ENCODE measurements at places on chromosomes 12 and 14.
A peak's percentile ranks its signal among the peaks of the same experiment; 100 is the strongest.

DNA sequence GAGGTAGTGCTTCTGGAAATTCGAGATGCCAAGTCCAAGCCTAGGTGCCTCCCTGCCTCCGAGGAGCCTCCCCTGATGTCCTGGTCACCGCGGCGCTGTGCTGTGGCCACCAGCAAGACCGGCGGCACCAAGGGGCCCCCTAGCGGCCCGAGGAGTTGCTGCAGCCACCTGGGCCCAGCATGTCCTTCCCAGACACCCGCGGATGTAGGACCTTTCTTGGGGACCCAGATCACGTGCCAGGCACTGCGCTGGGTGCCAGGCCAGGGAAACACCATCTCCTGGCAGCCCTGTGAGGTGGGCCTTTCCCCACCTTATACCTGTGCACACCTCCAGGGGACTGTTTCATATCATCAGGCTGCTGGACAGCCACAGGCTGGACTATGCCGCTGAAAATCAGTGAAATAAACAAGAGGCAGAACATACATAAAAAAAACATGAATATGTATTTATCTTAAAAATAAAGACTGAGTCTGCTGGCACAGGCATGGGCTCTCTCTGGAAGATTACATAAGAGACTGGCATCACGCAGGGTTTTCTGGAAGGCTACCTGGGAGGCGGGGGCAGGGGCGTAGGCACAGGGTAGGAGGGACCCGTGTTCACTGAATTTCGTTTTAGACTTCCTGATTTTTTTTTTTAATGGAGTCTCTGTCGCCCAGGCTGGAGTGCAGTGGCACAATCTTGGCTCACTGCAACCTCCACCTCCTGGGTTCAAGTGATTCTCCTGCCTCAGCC is 15.9 kb upstream of the HHIPL1 start:
- DNase-seq, result peak; percentile 67

- no peak for DNase-seq
Observed at GRCh38 chr12:116039081-116039480, 238.4 kb downstream of the MED13L start.

DNA sequence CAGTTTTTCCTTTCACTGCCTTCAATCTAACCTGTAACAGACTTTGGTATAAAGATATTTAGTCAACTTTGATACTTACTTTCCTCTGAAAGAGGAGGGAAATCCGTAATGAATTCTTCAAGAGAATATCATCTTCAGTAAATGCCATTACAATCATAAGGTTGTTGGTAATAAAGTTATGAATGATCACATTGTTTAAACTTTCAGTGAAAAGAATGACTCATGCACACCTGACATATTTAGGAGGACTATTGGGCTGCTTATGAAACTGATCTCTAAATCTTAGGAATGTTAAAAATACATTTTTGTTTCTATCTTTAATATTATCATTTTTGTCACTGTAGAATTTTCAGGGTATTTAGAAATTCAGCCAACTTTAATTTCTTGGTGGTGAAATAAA is 474.7 kb downstream of the SLC16A7 start:
- DNase-seq, result no peak

- no peak for DNase-seq
Observed at GRCh38 chr12:123938679-123939480, 33.8 kb downstream of the CCDC92 start.

DNA sequence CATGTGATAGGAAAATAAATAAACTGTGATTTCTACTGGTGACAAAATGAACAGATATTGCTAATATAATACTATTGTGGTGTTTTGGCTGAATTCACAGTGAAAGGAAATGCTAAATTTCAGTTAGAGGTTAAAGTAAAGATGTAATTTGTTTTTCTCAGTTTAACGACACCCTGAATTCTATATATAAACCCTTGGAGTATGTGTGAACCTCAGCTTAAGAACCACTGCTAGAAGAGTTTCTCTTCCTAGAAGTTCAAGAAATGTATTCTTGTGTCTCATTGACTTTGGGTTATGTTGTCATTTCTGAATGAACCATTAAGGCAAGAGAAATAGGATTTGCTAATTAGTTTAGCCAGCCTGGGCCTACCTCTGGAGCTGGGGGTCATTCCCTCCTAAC is 8.2 kb downstream of the FBXO34 start:
- DNase-seq, result no peak

GRCh38 chr14:51157012-51157411 is 62.1 kb upstream of the TRIM9 start:
- no peak for DNase-seq

DNA sequence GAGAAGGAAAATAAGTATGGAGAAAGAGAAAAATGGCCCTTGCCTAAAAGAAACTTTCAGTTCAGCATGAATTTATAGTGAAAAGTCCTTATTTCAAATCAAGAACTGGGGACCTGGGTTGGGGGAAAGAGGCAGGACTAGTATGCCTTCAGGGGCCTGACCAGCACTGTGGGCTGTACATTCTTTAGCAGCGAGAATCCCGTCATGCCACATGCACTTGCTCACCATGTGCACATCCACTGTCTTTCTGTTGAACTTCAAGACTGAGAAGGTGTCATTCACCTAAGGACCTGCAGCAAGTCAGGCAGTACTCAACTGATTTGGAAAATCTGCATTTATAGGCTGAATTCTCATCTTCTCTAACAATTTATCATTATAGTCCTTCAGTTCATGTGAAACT is 50.2 kb downstream of the RAB35 start:
- DNase-seq, result no peak

- peak; percentile 67 for DNase-seq
Observed at GRCh38 chr12:112992541-112993398, 14.5 kb downstream of the OAS2 start.

DNA sequence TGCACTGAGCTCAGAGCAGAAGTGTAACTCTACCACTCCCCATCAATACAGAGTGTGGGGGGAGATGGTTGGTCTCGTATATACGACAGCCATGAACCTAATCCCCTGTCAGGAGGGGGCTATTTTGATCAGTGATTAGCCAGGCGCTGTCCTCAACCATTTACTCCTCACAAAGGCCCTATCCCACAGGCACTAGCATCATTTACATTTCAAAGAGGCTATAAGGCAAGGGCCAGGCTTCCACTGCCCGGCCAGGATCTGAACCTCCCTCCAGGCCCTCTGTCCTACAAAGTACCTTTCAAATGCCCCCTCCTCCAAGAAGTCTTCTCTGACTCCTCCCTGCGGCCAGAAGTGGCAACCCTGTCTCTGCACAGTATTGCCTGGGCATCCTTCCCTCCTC is 74.7 kb downstream of the ITPK1 start:
- DNase-seq, result no peak

DNA sequence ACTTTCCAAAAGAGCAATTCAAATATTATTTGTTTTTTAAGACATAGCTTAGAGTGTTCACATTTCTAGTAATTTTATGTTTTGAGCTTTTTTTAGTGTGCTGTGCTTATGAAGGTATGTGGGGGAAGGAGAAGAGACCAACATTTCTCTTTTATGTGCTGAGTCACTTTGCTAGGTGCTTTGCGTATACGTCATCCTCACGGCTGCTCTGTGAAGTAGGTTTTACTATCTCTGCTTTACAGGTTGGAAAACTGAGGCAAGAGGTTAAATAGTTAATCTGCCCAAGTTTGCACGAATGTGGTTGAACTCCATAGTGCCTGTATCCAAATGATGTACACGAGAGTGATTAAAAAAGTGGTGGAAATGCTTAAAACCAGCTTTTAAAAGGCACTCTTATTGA is 75.9 kb downstream of the AEBP2 start:
- no peak for DNase-seq

DNA sequence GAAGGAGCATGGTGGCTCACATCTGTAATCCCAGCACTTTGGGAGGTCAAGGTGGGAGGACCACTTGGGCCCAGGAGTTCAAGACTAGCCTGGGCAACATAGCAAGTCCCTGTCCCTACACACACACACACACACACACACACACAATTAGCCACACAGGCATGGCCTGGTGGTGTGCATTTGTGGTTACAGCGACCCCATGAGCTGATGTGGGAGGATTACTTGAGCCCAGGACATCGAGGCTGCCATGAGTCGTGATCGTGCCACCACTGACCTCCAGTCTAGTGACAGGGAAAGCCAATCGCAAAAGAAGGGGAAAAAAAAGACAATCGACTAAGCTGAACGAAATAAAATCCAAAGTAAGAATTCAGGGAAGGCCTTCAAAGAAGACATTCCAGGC is 67.9 kb downstream of the TBX3 start:
- DNase-seq, result no peak

DNA sequence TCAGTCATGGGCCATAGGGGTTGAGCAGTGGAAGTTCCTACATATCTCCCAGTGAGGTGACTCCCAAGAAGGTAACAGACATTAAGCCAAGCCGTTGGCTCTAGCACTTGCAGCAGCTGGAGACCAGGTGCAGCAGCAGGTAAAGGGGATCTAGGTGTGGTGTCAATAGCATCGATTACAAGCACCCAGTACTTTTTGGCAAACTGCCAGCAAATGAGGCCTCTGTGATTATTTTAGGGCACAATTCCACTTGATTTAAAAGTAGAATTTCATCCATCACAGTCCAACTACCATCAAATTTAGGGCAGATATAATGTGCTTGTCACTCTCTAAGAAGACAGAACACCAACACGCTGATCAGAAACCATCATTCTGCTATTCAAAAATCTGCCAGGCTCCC is 224.1 kb upstream of the EGLN3 start:
- DNase-seq, result no peak

DNA sequence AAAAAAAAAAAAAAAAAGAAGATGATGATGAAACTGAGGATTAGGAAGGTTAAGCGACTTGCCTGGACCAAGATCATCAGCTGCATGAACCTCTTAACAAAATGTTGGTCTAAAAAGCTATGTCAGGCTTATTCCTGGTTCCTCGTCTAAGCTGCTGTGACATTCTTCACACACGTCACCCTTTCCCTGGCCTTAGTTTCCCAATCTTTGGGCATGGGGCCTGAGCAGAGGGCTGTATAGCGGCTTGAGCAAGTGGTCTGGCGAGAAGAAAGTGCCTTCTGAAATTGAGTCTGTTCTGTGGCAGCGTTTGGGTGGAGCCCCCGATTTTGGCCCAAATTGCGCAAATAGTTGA is 58.7 kb upstream of the CCND2 start:
- DNase-seq, result no peak

GRCh38 chr14:39319381-39319780 is 85.7 kb downstream of the MIA2 start:
- no peak for DNase-seq

- peak; percentile 24 for DNase-seq
Observed at GRCh38 chr12:69275471-69275891, 36.1 kb downstream of the CPSF6 start.

DNA sequence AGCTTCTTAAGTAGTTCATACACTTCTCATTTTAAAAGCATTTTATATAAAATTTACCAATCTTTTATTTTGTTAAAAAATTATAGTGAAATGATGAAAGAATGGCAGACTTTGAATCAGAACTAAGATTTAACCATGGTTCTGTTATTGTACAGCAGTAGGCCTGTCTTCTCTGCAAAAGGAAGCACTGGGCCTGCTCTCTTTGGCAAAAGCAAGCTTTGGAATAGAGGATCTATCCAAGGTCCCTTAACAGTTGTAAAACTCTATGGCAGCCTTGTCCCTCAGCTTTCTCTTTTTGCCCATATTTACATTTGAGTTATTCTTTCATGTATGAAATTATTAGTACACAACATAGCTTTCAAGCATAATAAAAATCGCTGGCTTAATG is 82.8 kb downstream of the PLEKHG7 start:
- no peak for DNase-seq

GRCh38 chr14:77059276-77059915 is 30.9 kb upstream of the IRF2BPL start:
- DNase-seq, result peak; percentile 50
